ENCODE measurements at places on chromosomes 7 and 10.

DNA sequence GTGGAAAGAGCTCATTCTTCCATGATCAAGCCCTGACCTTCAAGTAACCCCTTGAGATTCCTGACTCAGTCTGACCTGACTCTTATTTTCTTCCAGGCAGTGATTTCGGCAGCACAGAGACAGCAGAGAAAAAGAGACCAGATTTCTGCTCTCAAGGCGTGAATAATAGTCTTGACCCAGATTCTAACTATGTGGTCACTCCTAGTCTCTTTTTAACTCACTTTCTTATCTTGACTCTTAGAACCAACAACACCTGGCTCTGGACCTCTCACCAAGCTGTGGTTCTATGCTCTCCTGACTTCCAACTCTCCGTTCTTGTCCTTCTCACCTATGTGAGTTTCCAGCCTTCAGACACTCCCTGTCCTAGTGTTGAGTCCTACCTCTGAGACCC, 36.9 kb upstream of the KDM7A start:
- no peak for DNase-seq

DNA sequence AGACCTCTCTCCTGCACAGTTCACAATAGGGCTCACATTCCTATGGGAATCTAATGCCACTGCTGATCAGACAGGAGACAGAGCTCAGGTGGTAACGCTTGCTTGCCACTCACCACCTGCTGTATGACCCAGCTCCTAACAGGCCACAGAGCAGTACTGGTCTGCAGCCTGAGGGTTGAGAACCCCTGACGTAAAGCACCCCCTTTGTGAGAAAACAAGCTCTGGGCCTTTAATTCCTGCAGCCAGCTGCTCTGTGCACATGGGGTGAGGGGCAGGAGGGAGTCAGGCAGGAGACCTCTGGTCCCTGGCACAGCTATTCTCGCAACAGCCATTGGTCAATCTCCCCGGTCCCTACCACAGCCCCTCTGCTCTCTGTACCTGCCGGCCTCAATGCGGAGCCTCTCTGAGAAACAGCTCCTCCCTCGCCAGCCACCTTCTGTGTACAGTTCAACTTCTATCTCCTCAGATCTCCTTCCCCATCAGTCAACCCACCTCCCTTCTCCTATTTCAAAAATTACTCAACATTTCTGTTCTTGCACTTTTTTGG, 102.0 kb downstream of the LANCL2 start:
- DNase-seq, result no peak

DNA sequence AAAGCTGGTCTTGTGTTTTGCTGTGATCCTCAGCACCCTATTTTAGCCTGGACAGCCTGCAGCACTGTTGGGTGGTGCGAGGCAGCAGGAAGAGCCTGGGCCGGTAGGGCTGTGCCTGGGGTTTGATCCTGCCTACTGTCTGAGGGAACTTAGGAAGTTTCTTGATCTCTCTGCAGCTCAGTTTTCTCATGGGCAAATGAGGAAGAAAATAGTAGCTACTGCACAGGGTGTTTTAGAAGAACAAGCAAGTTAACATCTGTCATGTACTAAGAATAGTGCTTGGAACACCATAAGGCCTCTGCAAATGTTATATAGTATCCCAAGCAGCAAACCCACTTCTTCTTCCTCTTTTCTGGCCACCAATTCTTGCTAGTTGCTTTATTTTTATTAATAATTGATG, 12.0 kb upstream of the AGR2 start:
- DNase-seq, result peak; percentile 25

DNA sequence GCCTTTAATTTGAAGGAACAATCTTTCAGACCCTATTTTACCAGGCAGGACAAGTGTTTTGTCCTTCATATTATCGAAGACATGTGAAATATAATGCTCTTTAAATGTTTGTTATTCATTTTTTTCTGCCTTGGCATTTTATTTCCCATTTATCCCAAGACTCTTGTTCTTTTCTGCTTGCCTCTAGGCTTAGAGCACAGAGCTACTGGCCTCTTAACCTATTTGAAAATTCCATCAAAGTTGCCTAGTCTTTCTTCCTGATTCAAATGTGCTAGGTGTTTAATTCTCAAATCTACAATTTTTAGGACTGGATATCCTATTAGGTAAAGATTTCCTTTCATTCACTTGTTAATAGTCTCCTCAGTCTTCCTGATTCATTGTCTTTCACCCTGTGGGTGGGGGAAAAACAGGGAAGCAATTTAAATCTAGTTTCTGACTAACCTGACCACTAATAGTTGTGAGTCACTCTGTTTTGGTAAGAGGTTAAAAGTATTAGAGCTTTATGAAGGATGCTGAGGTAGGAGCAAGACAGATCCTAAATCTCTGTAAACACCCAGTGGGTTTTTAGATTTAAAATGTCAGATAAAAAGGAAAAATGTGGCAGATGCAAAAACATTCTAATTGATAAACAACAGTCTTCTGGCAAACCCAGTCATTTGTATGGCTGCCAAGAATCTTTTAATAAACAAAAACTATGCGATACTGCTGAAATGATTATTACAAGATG, 1.5 kb downstream of the LIPK start:
- DNase-seq, result peak; percentile 39

GRCh38 chr7:123499211-123499970, 35.0 kb downstream of the IQUB start:
- no peak for DNase-seq

DNA sequence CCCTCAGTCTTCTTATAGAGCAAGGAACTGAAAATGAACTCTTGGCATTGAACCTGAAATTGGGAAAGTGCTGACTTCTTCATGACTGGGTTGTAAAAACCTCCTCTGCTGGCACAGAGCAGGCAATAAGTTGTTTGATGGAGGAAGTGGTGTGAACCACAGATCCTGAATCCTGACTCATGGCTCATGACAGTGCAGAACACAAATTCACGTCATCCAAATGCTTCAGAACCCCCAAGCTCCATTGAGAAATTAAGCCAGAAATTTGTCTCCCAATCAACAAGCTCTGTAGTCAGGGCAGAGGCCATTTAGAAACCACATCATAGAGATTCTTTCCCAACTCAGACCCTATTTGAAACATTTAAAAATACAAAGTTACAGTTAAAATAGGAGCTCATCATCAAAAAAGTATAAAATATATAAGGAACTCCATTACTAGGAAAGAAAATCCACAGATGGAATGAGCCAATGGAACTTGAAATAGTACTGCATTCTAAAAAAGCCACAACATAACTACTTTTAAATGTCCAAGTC, 10.3 kb upstream of the STK17A start:
- no peak for DNase-seq

DNA sequence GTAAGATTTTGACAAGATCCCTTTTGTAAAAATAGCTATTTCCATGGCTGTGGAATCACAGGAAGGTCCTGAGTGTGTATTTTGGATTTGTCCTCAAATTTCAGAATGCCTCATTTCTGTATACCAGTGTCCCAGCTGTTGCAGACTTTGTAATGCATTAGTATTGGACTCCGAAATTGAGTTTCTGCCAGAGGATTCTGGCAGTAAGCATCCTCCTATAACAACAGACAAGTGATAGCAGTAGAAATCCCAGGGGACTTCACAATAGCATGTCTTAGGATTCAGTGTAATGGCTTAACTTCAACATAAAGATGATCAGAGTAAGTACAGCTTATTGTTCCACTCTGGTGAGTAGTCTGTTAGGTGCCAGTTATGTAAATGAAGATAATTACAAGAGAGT, 104.6 kb downstream of the FOXP2 start:
- DNase-seq, result peak; percentile 62

- no peak for DNase-seq
Measured at GRCh38 chr10:56632537-56632936, 271.5 kb upstream of the ZWINT start.

GRCh38 chr10:120077707-120078492, 185.4 kb downstream of the SEC23IP start:
- DNase-seq, result peak; percentile 90

GRCh38 chr10:102610441-102610887, 33.8 kb upstream of the TRIM8 start:
- no peak for DNase-seq

DNA sequence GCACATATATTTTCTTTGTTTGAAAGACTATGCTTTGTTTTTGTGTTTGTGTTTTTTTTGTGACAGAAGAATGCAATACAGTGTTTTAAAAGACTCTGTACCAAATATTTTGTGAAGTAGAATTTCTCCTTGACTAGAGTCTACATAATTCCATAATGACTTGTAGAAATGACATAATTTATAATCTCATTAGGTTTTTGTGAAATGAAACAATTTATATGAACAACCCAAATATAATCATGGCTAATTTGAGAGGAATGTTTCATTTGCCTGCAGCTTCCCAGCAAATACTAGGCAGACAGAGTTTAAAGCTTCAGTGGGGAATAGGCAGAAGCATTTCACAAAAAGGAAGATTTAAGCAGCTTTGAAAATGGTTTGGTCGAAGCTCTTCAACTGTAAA, 215.6 kb upstream of the LRRN3 start:
- DNase-seq, result no peak

DNA sequence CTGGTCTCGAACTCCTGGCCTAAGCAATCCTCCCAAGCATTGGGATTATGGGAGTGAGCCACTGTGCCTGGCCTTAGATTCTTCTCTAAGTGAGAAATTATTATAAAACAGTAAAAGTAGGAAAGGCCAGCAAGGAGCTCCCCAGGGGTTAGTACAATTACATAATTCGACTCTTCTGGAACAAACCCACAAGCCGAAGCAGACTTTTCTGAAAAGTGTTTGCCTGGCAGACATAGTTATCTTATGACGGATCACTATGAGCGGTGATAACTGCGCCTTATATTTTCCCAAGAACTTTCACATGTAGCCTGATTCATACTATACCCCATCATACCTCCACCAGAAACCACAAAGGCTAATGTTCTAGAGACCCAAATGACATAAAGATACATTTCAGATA, 30.2 kb upstream of the SH3PXD2A start:
- no peak for DNase-seq

GRCh38 chr10:33249659-33250345, 84.7 kb downstream of the NRP1 start:
- DNase-seq, result no peak

DNA sequence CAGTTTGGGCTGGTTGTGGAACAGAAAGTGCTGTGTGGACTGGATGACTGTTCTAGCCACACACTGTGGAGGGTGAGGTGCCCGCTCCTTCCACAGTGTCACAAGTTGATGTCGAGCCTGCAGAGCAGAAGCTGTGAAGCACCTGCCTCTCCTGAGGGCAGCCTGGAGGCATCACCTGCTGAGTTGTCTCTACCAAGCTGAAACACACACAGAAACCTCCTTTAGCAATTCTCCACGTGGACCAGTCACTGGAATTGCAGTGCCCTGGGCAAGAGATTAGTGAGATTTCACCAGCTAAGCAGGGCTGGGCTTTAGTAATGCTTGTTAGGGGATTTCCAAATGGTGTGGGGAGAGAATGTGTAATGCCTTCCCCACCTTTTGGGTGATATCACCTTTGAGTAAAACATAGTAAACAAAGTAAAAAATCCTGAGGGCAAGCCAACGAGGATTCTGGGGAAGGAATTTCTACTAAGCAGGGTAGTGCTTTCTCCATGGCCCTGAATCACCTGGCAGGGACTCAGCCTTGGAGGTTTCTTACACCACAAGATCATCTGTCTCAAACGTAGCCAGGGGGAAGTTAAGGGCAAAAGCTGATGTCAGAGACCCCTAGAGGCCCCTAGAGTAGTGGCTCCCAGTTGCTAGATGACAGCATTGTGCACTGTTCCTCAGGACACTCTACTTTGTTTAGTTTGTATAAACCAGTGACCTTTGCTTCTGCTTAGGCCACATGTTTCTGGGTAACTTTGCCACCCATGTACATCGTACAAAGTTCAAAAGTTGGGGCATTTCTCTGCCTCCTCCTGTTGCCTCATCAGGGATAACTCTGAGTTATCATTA, 233.1 kb upstream of the IGFBP3 start:
- no peak for DNase-seq

DNA sequence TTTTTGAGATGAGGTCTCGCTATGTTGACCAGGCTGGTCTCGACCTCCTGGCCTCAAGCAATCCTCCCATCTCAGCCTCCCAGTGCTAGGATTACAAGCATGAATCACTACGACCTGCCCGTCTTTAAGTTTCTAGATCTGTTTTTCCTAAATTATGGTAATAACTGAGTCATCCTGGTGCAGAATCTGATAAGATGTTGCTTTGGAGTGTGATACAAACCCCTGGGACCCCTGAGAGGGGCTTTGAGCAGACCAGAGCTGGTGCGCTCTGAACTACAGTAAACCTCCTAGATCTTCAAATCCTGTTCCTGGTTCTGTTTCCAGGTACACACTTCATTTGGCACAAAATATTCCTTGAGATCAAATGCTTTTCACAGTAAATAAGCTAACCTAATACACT, 34.2 kb downstream of the RPP38 start:
- no peak for DNase-seq

- peak; percentile 14 for DNase-seq
Measured at GRCh38 chr7:45576249-45576929, 2.2 kb downstream of the ADCY1 start.

- DNase-seq, result no peak
Measured at GRCh38 chr10:121983852-121984251, 5.1 kb upstream of the TACC2 start.

GRCh38 chr7:22082553-22082885, 136.8 kb upstream of the CDCA7L start:
- no peak for DNase-seq

- peak; percentile 3 for DNase-seq
Measured at GRCh38 chr7:41825927-41826480, 123.1 kb upstream of the INHBA start.

- peak; percentile 77 for DNase-seq
Measured at GRCh38 chr10:75234683-75235374, 928 bp downstream of the COMTD1 start.

DNA sequence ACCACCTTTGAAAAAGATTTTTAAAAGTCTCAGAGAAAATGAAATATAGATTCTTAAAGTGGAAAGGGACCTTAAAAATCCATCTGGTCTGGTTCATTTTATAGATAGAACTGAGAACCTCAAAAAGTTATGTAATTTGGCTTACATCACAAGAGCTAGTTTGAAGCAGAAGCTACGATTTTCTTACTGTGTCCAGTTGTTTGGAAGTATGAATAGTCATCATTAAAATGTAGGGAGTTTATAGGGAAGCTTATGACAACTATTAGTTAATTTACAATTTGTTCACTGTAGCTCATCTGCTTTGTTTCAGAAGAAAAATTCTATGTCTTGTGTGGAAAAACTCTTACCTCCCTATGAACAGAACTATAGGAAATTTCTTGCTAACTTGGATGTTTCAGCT, 26.9 kb downstream of the ZEB1 start:
- DNase-seq, result no peak

DNA sequence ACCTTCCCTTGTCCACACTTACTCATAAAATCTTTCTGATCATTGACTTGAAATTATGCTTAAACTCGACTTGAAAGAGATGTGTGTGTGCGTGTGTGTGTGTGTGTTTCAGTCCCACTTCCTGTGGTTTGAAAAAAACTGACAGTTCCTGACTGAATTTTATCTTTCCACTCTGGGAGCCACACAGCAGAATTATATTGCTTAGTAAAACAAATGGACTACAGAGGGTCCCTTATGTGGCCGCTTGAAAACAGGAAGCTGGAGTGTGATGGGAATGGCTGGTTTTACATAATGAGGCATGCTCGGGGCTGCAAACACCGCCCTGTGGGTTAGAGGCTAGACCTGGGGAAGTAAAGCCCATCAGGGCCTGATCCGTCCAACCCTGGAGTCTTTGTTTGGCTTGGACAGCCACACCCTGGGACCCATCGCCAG, 54.8 kb downstream of the LYZL1 start:
- DNase-seq, result no peak
